AG04450 (cell line): ENCODE measurements at places on chromosomes 7 and 10. TPM values are rescaled to one million over a fixed set of nuclear protein-coding genes. Genes with fewer than 3 reads are reported as not detected.

UTF1 gene
- polyA plus RNA-seq = not detected in 2 replicates

LRRC61 gene
- 0.17 and 0.57 TPM in 2 replicates for polyA plus RNA-seq

CTTNBP2 gene
- polyA plus RNA-seq = 10.7 and 14.4 TPM in 2 replicates

ZWINT gene
- 14.0 and 15.0 TPM in 2 replicates for polyA plus RNA-seq

SLC16A12 gene
- polyA plus RNA-seq = 1.3 and 1.5 TPM in 2 replicates

ACBD7 gene
- polyA plus RNA-seq = 0.58 and 0.67 TPM in 2 replicates

RET gene
- polyA plus RNA-seq = 0.06 and 0.17 TPM in 2 replicates

TMEM72 gene
- polyA plus RNA-seq = not detected in 2 replicates

HYAL4 gene
- polyA plus RNA-seq = not detected in 2 replicates

PITRM1 gene
- polyA plus RNA-seq = 52.8 and 71.0 TPM in 2 replicates

GHRHR gene
- polyA plus RNA-seq = not detected in 2 replicates

CALCR gene
- polyA plus RNA-seq = not detected in 2 replicates

FAM180A gene
- polyA plus RNA-seq = 5.5 TPM in 2 replicates

NEBL gene
- polyA plus RNA-seq = 0.04 and 0.10 TPM in 2 replicates

RNLS gene
- polyA plus RNA-seq = 6.1 and 8.0 TPM in 2 replicates

TYW1B gene
- polyA plus RNA-seq = 3.5 and 5.0 TPM in 2 replicates
